ENCODE measurements at places on chromosomes 11 and 22.

GRCh38 chr11:507727-508515, 879 bp upstream of the RNH1 start:
- no peak for DNase-seq

GRCh38 chr22:16824716-16825687, at the start of gene XKR3:
TSS of gene XKR3 (minus strand) at chr22:16825411. CDS start at chr22:16808073, 17,338 bp downstream.
- no peak for DNase-seq

DNA sequence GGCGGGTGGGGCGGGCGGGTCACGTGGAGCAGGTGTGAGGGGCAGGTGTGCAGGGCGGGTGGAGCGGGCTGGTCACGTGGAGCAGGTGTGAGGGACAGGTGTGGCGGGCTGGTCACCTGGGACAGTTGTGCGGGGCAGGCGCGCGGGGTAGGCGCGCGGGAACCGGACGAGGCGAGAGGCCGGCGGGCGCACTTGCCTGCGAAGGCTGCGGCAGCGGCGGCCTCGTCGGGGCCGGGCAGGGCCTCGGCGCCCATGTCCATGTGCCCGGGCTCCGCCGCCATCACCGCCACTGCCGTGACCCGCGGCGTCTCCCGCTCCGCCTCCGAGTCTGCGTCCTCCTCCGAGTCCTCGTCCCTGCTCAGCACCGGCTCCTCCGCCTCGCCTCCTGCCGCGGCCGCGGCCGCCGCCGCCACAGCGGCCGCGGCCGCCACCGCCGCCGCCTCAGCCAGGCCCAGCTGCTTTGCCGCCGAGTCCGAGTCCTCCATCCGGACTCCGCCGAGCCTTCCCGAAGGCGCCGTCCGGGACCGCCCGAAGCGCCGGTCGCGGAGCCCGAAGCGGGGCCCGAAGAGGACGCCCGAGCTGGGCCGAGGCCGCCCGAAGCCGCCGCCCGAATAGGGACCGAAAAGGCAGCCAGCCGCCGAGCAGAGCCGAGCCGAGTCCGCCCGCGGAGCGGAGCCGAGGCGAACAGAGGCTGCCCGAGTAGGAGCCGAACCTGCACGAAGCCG, at the start of gene DEAF1:
Gene DEAF1, minus strand, starts transcription at position 660 of the 725 bp plus-strand sequence. Its CDS starts 175 bp downstream, at position 485.
- peak; percentile 54 for DNase-seq

GRCh38 chr11:75514596-75514995, 11.1 kb downstream of the GDPD5 start:
- DNase-seq = no peak

Data from NCI-H524 treated with DMSO at 0.1 percent for 48 hours (cell line).